Chondrocyte (in vitro differentiated cells): ENCODE measurements at places on chromosomes 1 and 21.

DNA sequence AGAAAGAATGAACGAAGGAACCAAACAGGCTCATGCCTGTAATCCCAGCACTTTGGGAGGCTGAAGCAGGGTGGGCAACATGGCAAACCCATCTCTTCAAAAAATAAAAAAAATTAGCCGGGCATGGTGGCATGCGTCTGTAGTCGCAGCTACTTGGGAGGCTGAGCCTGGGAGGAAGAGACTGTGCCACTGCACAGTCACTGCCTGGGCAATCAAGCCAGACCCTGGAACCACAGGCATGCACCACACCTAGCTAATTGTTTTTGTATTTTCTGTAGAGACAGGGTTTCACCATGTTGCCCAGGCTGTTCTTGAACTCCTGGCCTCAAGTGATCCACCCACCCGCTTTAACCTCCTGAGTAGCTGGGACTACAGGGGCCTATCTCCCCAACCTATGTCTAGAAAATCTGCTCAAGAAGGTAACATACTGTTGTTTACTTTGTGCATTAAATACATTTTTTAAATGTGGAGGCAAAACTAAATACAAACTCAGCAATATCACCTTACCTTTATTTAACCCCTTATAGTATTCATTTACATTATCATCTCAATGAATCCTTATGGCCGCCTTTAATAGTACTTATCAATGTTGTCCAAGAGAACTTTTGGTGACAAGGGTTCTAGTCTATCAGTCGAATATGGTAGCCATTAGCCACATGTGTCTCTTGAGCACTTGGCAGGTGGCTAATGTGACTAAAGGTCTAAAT is 2.7 kb downstream of the KHDC4 start:
- no peak for DNase-seq

DNA sequence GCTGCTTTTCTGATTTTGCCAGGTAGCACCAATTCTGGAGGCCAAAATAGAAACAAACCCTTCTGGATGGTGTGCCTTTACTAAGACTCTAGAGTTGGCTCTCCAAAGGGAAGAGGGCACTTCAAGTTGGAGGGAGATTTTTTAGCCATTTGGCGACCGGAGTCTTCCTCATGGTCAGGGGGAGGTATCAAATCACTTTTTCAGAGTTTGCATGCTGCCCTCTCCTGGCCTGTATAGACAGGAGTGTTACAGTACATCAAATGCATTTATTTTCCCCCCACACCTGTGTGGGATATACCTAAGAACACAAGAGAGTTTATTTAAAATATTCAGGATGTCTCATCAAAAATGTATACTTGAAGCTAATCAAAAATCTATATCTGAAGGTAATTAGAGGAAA is 3.2 kb downstream of the GREM2 start:
- DNase-seq, result no peak

GRCh38 chr1:47971385-47972160 is 25.6 kb downstream of the TRABD2B start:
- no peak for DNase-seq

GRCh38 chr1:7539769-7540175 is 231.3 kb upstream of the VAMP3 start:
- DNase-seq, result no peak

DNA sequence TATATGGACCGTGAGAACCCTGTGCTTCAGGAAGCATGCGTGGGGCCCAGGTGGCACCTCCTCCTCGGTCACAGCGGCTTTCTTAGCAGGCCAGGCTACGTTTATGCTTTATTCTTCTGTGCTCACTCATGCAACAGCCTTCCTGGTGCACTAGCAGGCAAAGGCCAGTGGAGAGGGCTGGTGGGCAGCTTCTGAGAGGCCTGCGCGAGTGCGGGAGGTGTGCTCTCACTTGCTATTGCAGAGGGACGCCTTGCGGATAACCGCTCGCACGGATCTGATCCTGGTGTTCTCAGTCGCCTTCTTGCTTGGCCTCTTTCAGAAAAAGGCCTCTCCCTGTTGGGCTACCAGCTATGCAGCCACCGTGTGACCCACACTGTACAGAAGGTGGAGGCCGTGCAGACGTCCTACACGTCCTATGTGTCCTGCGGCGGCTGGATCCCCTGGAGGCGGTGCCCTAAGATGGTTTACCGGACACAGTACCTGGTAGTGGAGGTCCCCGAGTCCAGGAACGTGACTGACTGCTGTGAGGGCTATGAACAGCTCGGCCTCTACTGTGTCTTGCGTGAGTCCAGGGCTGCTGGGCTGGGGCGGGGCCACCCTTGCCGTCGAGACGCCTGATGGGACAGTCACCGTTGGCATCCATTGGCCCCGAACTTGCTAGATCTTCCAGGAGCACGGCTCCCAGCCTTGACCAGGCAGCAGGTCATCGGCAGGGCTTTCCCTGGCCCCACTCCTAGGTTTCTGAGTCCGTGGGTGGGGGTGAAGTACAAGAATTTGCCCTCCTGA is 4.8 kb downstream of the UMODL1 start:
- DNase-seq, result peak; percentile 88

DNA sequence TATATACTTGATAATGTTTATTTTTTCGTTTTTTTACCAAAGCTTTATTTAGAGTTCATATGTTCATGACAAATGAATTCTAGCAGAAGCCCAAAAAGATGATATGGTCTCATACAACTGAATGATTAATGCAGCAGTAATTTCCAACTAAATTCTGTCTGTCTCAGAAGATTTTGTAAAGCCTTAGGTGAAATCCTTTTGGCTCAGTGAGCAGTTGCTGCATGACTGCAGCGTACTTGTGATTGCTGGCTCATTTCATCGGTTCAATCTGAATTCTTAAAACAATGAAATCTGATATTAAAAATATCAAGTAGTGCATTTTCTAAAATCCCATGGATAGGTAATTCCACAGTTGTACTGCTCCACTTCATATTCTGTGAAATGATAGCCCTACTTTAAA is 73.2 kb downstream of the AK5 start:
- DNase-seq, result no peak

- no peak for DNase-seq
Observed at GRCh38 chr1:178075333-178075732, 18.6 kb upstream of the RASAL2 start.

DNA sequence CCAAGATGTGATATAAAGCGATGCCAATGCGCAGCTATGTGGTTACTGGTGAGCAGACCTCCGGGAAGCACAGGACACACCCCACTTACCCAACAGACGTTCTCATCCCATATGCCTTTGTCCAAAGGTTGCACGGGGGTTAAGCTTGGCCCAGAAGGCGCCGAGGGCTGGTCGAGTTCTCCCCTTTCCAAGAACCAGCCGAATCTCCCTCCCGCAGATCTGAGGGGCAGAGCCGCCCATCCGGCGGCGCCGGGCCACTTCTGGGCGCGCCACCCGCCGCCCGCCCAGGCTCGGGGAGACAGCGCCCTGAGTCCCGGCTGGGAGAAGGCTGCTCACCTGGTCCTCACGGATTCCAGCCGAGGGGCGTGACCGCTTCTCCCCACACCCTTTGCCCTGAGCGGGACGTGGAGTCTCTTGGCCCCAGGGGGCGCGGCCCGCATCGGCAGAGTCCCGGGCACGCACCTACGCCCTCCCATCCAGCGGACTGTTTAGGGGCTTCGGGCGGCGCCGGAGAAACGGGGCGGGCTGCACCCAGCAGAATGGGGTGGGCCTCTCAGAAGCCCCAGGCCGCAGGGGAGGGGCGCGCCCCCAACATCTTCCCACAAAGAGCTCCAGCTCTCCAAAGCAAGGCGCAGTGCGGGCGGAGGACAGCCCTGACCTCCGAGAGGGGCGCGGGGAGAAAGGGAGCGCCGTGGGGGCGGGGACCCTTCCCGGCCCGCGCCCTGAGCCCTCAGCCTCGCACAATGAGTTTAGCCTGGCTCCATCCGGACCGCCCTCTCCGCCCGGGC is 615 bp downstream of the GPR161 start:
- DNase-seq, result no peak

- DNase-seq, result peak; percentile 64
Observed at GRCh38 chr21:45270306-45270821, 17.3 kb downstream of the POFUT2 start.

DNA sequence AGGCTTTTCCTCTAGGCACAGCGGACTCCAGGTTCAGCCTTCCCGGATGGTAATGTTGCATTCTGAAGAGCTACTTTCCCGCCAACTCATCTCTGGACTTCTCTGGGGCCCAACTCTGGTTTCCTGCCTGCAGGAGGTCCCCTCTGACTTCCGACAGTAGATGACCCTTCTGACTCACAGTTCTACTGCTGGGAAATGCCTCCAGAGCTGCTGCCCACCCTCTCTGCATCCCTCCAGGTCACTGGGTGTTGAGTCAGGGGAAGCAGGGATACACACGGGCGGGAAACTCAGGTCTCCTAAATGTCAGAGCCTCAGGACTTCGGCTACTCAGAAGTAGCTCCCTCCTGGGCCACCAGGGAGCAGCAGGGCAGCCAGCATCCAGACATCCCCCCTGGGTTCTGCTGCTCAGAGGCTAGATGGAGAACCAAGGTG is 2.1 kb upstream of the KIF21B start:
- DNase-seq, result no peak

- no peak for DNase-seq
Observed at GRCh38 chr1:70675737-70676156, 264.7 kb downstream of the CTH start.

- no peak for DNase-seq
Observed at GRCh38 chr1:26994020-26994786, 711 bp downstream of the TRNP1 start.

- DNase-seq, result no peak
Observed at GRCh38 chr1:62437273-62437940, 558 bp downstream of the USP1 start.
